CMK (cell line): ENCODE measurements at places on chromosomes 6 and 20.
A peak's percentile ranks its signal among the peaks of the same experiment; 100 is the strongest.

DNA sequence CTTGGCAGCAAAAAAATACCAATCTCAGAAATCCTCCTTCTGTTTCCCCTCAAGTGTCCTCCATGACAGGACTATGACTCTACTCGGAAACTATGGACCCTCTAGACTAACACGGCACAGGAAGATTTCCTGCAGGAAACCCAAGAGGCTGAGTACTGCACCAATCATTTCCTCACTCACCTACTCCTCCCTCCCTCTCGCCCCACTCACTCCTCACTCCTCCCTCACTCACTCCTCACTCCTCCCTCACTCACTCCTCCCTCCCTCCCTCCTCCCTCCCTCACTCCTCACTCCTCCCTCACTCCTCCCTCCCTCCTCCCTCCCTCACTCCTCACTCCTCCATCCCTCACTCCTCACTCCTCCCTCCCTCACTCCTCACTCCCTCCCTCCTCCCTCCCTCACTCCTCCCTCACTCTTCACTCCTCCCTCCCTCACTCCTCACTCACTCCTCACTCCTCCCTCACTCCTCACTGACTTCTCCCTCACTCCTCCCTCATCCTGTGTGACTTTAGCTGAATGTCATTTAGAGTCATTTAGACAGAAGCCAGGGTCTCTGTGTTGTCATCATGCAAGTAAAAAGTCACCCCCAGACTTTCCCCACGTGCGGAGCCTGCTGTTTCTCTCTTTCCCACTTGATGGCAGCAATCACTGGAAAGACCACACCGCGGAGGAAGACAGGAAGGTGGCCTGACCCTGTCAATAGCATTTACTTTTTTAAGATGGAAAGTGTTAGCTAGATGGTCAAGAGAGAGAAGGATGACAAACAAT lies 226.8 kb upstream of the PDE10A start:
- no peak for DNase-seq

GRCh38 chr6:93418033-93418407 lies 1.3 kb downstream of the EPHA7 start:
- DNase-seq: no peak

DNA sequence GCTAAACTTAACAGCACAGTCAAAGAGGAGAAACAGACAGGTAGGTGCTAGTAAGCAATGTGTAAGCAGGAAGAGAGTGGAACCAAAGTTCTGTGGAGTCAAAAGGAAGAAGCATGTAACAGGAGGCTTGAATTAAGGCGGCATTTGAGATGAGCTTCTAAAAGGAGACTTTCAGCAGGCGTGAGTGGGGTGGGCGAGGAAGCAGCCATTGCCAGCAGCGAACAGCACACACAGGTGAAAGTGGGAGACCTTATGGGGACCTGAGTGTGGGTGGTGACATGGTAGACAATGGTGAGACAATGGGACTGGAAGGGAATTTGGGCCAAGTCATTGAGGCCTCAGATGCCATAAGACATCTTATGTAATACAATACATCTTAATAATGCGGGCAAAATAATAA lies 195.0 kb downstream of the PAX1 start:
- no peak for DNase-seq

GRCh38 chr6:157150076-157150475 lies 173.2 kb downstream of the TMEM242 start:
- DNase-seq: no peak

- no peak for DNase-seq
These were observed 222.8 kb downstream of the UST start for GRCh38 chr6:148969603-148970061.

GRCh38 chr6:111667931-111668330 lies 62.3 kb upstream of the TRAF3IP2 start:
- no peak for DNase-seq

- no peak for DNase-seq
These were observed 84.9 kb upstream of the CARMIL1 start for GRCh38 chr6:25194172-25194678.

DNA sequence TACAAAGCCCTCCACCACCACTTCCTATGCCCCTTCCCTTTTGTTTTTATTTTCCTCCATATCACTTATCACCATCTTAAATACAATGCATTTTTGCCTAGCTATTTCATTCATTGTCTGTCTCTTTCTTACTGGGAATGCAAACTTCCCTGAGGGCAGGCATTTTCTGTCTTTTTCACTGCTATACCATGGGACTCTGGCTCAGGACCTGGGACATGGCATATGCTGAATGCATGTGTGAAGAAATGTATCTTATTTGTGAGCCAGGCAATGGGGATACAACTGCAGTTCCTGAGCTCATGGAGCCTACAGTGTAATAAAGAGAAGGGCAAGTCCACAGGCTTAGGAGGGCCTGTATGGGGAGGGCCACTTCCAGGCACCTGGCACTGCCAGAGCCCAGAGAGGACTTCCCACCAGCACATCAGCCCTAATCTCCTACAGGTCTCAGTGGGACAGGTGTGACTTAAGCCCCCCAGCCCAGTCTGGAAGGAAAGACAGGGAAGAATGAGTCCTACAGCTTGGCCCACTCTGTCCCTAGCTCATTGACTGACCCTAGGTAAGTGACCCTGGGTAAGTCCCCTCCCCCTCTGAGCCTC lies 43.2 kb downstream of the TFEB start:
- no peak for DNase-seq

- DNase-seq: no peak
These were observed 6.2 kb downstream of the CPXM1 start for GRCh38 chr20:2794202-2794748.

- no peak for DNase-seq
These were observed 511.9 kb upstream of the CITED2 start for GRCh38 chr6:139886396-139886795.

DNA sequence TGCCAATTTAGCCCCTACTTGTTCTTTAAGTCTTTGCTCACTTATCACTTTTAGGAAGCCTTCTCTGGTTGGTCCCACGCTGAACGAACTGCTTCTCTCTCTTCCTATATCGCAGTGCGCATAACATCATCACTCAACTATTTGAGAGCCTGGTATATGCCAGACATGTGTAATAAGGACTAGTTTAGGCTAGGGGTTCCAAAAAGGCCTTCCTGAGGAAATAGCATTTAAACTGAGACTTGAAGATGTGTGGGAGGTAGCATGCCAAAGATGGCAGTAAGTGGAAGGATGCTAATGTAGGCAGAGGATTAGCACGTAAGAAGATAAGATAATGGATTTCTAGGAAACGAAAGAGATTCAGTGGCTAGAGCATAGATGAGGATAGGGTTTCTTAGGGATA lies 4.8 kb downstream of the CCDC28A start:
- no peak for DNase-seq

GRCh38 chr6:26295691-26296555 lies 69.1 kb upstream of the BTN3A2 start:
- peak; percentile 86 for DNase-seq

GRCh38 chr6:131920656-131921055 lies 30.5 kb downstream of the CCN2 start:
- DNase-seq: no peak

- DNase-seq: no peak
These were observed 48.6 kb downstream of the DTNBP1 start for GRCh38 chr6:15614277-15614676.

GRCh38 chr6:144595266-144595665 lies 310.1 kb downstream of the UTRN start:
- no peak for DNase-seq

GRCh38 chr6:15985379-15985959 lies 143.4 kb upstream of the MYLIP start:
- DNase-seq: no peak

DNA sequence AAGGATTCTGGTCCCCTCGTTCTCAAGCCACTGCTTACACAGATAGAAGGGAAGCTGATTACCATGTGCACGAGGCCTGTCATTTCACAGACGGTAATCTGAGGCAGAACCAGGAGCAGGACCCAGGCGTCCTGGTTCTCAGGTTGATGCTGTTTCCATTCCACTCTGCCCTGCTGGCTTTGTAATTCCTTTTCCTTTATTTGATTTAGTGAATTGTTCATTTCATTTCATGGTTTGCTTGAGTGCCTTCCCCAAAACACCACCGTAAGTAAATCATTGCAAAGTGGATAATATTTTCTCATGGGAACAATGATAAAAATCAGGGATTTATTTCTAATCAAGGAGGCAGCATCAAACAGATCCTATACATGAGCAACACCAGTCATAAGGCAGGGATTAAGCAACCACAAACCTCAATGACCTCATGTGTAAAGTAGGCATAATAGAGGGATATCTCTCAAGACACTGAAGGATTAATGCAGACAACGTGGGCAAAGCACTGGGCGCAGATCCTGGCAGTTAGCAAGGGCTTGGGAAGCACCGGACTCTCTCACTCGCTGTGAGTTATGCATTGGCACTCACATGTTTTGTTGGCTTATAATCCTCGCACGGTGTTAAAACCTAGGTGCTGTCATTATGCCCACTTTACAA lies 229.5 kb upstream of the FOXQ1 start:
- no peak for DNase-seq

DNA sequence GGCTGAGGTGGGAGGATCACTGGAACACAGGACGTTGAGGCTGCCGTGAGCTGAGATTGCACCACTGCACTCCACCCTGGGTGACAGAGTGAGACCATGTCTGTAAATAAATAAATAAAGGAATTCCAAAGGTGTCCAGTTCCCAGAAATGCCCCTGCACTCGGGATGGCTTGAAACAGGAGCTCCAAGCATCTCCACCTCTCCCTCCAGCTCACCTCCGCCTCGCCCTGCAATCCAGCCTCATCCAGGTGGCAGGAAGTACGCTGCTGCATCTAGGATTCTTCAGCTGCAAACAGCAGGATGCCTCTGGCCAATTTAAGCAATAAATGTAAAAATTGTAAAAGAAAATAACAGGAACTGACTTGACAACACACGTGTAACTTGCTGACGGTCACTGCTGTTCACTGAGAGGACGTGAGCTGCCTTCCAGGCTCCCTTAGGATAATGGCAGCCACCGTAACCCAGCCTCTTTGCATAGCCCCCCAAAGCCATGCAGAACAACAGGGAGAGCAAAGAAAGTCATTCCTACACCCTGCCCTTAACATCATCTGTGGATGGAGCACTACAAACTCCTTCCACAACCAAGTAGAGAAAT lies 11.4 kb upstream of the GRM4 start:
- no peak for DNase-seq

- no peak for DNase-seq
These were observed 216.9 kb downstream of the EYA2 start for GRCh38 chr20:47111576-47111975.

DNA sequence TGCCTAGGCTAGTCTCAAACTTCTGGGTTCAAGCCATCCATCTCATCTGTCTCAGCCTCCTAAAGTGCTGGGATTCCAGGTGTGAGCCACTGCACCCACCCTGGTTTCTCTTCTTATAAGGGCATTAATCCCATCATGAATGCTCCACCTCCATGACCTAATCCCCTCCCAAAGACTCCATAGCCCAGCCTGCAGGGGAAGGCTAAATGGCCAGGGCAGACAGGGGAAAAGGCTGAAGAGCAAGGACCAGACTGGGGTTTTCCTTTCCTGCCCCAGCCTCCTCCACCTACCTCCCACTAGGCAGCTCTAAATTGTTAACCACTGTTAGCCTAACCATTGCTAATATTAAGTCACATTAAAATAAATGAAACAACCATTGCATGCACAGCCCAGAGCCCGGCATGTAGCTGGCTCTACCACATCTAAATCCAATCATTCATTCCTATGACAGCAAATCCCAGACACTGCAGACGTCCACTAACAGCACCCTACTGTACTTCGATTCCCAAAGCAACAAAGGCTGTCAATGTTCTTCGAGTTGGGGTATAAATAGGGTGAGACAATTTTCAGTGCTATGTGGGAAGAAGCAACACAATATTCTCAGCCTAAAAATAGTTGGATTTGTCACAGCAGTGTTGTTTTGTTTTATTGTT lies 243.2 kb upstream of the ARID1B start:
- DNase-seq: no peak

- DNase-seq: no peak
These were observed 76.3 kb downstream of the SYCP2L start for GRCh38 chr6:10963113-10963512.

DNA sequence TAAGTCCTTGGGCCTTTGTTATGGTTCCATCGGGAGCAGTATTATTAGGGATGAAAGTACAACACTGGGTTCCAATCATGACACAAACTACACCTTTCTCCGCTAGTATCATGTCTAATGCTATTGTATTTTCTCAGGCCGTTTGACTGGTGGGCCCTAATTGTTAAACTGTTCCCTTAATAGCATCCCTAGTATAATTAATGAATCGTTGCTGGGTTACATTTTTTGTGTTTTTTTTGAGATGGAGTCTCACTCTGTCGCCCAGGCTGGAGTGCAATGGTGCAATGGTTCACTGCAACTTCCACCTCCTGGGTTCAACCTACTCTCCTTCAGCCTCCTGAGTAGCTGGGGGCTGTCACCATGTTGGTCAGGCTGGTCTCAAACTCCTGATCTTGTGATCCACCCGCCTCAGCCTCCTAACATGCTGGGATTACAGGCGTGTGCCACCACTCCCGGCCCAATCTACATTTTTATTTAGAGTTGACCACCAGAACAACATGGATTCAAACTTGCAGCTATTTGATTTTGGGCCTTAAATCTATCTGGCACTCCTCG lies 4.1 kb upstream of the ZNFX1 start:
- DNase-seq: no peak

- DNase-seq: no peak
These were observed 7.1 kb upstream of the MYT1 start for GRCh38 chr20:64156886-64157875.

DNA sequence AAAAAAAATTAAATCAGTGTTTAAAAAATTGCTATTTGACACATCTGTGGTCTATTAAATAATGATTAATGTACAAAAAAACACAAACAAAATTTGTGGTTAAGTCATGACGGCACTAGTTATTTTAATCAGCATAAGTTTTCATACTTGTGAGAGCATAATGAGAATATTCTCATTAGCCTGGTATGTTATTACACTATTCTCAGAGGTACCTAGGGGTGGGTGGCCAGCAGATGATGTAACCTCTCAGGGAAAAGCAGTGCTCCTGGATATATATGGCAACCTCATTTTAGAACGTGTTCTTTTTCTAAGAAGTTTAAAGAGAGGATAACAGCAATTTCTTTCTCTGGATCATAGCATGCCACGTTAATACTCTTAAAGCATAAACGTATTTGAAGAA lies 109.2 kb downstream of the GJA1 start:
- no peak for DNase-seq

GRCh38 chr6:137709424-137710236 lies 157.4 kb upstream of the TNFAIP3 start:
- DNase-seq: no peak

DNA sequence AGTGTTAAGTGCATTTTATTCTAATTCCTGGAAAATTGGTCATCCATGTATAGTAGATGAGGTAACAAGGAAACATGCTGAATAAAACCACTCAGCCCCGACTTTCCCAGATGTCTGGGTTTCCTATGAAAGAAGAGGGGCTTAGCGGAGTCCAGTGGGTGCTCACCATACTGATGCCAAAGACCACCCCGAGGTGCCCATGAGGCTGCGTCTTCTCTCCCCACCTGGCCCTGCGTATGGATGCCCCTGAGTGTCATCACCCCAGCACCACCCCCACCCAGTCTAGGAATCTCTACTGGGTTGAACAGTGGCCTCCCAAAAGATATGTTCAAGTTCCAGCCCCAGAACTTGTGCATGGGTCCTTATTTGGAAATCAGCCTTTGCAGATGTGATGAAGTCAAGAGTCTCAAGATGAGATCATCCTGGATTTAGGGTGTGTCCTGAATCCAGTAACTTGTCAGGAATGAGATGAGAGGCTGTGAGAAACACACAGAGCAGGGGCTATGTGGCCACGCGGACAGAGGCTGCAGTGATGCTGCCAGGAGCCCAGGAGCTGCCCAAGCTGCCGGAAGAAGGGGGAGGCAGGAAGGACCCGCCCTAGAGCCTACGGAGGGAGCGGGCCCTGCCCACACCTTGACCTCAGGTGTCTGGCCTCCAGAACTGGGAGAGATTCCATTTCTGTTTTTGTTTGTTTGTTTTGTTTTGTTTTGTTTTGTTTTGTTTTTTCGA lies 124.6 kb upstream of the CDH4 start:
- DNase-seq: no peak
